ENCODE measurements at places on chromosomes 11 and 22. TPM values are rescaled to one million over a fixed set of nuclear protein-coding genes. Genes with fewer than 3 reads are reported as not detected.
A peak's percentile ranks its signal among the peaks of the same experiment; 100 is the strongest.

- peak; percentile 15 for DNase-seq
Observed at GRCh38 chr22:33221568-33221967, 163.4 kb upstream of the SYN3 start.

GRCh38 chr11:46294365-46295309, 17.2 kb downstream of the CREB3L1 start:
- peak; percentile 77 for DNase-seq

DNA sequence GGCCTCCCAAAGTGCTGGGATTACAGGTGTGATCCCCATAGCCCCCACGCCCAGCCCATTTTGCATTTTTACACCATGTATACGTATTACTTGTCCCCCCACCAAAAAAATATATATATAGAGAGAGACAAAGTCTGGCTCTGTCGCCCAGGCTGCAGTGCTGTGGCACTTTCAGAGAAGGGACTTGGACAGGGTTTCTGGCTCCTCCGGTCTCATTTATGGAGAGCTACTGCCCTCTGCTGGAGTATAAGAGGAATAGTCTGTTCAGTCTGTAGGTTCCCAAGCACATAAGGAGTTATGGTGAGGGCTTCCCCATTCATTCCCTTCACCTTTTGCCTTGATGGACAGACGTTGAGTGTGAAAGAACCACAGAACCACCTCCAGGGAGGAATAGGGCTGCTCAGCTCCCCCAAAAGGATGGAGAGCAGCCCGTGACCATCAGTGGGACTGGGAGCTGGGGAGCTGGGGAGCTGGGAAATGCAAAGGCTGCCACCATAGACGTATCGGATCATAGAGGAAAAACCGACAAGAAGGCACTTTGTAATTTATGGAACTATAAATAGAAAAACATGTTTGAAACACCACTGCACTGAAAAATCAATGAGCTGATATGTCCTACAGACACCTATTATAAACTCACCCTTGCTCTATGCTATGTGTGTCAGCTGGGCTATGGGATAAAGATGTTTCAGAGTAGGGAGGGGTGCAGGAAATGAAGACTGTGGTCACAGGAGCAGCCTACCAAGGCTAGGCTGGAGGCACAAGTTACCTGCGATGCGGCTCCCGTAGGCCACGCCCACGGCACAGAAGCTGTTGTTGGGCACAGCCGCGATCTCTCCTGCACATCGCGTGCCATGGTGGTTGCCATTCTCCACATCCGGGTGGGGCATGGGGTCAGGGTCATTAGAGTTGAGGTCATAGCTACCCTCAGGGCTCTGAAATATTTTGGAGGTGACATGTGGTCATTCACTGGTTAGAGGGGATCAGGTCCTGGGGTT, 5.2 kb downstream of the PCSK7 start:
- peak; percentile 87 for DNase-seq

DCHS1 gene
- total RNA-seq, result 5.2 TPM

SCT gene
- total RNA-seq, result not detected
